GM12891 (cell line): ENCODE measurements at places on chromosomes 7 and 10.

- DNase-seq = no peak
Observed at GRCh38 chr10:98316661-98317060, 48.7 kb upstream of the LOXL4 start.

- no peak for DNase-seq
Observed at GRCh38 chr7:13524076-13524475, 465.4 kb downstream of the ETV1 start.

GRCh38 chr7:150787321-150788281 lies 12.6 kb downstream of the TMEM176B start:
- DNase-seq = no peak

- DNase-seq = no peak
Observed at GRCh38 chr10:21514129-21514817, 11.2 kb downstream of the SKIDA1 start.

DNA sequence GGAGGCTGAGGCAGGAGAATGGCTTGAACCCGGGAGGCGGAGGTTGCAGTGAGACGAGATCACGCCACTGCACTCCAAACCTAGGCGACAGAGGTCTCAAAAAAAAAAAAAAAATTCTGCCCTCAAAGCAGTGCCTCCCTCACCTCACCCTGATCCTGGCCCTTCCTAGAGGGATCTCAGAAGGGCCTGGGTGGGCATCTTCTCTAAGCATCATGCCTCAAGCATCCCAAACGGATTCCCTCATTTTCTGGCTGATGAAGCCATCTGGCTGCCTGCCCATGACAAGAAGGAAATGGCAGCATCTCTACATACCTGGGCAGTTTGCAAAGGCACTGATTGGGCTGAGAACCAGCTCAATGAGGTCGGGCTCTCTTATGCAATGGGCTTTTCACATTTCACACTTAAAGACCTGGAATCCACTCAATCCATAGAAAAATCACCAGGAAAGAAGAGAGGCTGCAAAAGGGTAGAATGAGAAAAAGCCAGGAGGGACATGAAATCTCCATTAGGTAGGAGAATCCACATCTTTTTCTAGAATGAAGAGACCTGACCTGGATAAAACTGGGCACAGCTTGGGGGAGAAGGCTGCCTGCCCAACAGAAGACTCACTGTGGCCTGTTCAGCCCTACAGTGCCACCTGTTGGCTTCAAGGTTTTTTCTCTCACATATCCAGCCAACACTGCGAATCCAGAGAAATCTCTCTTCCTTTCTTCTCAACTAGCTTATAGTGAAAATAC lies 48.1 kb downstream of the PDLIM1 start:
- no peak for DNase-seq

DNA sequence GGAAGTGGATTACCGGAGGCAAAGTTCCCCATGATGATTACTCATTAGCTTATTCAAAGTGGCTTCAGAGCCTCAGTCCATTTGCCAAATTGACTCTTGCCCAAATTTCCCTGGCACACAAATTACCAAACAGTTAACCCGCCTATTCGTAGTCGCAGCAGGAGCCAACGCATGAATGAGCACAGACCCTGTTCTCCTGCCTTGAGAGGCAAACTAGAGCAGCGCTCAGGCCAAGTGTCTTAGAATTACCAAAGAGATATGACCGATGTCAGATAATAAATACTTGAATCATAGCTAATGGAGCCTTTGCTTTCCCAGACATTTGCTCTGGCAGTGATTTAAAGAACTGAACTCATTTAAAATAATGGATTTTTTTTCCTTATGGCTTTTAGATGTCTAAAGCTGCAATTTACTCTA lies 64.9 kb downstream of the CTTNBP2 start:
- DNase-seq = no peak

DNA sequence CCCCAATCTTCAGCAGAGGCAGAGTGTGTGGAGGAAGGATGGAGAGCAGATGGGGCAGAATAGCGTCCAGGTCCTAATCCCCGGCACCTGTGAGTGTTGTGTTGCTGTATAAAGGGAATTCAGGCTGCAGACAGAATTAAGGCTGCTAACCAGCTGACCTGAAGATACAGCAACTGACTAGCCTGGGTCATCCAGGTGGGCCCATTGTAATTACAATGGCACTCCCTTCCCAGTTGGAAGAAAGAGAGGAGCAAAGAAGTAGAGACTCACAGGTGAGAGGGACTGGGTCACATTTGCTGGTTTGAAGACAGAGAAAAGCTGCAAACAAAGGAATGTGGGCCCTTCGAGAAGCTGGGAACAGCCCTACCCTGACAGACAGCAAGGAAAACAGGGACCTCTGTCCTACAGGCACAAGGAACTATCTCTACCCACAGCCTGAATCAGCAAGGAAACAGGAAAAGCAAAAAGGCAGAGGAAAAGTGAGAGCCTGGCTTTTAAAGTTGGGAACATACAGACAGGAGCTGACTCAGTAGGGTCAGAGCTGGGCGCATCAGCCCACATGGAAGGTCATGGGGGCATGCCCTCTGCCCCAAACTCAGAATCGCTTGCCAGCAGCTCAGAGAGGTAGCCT lies 11.6 kb upstream of the TMEM72 start:
- DNase-seq = no peak

DNA sequence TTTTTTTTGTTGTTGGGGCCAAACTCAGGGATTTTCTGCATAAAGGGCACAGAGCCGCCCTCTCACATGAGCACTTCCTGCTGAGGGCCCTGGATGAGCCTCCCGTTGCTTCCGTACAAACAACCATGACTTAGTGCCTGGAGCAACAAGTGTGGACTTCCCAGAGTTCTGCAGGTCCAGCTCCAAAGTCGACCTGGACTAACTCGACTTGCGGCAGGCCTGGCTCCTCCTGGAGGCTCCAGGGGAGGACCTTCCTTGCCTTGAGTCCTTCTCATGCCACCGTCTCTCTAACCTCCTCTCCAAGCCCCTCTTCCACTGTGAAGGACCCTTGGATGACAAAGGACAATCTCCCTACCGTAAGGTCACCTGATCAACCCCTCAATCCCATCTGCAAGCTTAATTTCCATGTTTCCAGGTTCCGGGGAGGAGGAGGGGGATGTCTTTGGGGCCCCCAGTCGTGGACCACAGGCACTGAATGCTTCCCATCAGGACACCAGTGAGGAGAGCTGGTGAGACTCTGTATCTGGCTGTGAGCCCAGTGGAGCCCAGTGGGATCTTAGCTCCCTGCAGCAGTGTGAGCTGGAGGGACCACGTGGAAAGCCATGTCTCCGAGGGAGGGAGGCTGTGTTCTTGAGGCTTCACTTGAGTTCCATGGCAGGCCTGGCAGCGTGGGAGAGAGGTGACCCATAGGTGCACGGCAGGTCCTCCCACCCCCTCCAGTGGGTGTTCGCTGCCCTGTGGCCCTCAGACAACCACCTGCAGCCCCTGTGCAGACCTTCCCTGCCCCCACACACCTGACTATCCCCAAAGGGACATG lies 199.5 kb upstream of the PPP2R2D start:
- no peak for DNase-seq

- DNase-seq = no peak
Observed at GRCh38 chr10:20115894-20116293, 299.7 kb downstream of the PLXDC2 start.

DNA sequence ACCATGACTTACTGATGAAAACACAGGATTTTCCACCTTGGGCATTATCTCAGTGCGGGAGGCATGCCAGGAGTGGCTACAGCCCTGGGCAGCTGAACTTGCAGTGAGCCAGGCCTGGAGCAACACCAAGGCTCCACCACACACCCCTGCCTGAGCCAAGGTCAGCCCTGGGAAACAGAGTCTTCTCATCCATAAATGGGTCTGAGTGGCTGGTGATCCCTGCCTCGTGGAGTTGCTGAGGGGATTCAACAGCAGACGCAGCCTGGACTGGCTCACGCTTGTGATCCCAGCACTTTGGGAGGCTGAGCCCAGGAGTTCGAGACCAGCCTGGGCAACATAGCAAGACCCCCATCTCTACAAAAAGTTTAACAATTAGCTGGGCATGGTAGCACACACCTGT lies 32.2 kb downstream of the SPOCK2 start:
- no peak for DNase-seq

DNA sequence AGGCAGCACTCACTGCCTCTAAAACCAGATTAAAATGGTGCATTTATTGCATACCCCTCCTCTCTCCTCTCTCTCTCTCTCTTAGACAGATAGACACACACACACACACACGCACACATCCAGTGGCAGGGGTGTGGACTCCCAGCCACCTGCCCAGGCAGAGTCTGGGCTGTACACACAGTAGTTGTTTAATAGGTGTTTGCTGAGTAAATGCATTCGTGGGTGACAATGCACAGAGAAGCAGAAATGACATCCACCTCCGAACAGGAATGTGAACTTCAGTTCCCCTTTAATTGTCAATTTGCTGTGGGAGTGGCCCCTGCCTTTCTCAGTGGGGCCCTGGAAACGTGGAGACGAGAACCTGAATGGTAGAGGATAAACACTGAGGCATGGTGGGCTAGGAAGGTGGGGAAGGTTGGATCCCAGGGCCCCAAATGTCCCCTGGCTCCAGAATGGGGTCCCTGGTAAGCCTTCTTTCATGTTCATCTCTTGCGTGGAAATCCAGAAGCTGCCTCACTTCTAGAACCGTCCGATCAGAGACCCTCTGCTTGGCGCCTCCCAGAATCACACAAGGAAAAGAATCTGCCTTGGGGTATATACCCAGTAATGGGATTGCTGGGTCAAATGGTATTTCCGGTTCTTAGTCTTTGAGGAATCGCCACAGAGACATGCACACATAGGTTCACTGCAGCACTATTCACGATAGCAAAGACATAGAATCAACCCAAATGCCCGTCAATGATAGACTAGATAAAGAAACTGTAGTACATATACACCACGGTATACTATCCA lies 58.5 kb upstream of the ECHDC3 start:
- DNase-seq = no peak

- no peak for DNase-seq
Observed at GRCh38 chr7:30329716-30330115, 45.3 kb downstream of the ZNRF2 start.
